ENCODE measurements at places on chromosomes 13 and 19. TPM values are rescaled to one million over a fixed set of nuclear protein-coding genes. Genes with fewer than 3 reads are reported as not detected.
A peak's percentile ranks its signal among the peaks of the same experiment; 100 is the strongest.

DNA sequence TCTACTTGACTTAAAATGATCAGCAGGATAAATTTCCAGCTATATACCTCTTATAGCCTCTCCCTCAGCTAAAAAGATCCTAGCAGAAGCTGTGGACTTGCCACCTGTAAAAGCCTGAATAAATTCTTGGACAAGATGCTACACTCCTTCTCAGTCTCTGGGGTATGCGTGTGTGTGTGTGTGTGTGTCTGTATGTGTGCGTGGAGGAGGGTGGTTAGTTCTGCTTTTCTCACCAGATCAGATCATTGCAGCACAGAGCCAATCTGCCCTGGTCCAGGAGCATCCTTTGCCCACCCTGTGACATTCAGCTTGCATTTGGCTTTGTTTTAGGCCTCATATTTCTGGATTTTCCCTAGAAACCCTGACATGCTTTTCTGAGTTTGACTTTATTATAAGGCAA is 438.3 kb downstream of the RFC3 start:
- no peak for DNase-seq

The IZUMO1 gene
- total RNA-seq: 1.6 TPM

DNA sequence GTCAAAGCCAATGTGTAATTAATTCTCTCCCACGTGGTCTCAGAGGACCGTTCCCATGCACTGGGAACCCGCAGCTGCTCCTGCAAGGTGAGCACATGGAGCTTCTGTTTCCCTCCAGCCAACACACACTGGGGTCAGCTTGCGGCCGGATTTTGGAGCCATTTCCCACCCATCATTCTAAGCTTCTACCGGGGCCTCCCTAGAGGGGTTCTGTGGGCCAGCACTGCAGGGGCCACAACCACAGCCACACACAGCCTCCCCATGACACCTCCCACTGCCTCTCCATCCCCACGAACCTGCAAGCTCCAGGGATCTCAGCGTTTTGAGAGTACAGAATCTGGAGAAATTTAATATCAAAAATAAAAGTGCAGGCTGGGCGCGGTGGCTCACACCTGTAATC is 120.7 kb upstream of the SOX1 start:
- DNase-seq: no peak

The ZFP28 gene
- total RNA-seq: 11.7 TPM

GRCh38 chr19:33449799-33450198 is 71.8 kb downstream of the PEPD start:
- DNase-seq: peak; percentile 52

DNA sequence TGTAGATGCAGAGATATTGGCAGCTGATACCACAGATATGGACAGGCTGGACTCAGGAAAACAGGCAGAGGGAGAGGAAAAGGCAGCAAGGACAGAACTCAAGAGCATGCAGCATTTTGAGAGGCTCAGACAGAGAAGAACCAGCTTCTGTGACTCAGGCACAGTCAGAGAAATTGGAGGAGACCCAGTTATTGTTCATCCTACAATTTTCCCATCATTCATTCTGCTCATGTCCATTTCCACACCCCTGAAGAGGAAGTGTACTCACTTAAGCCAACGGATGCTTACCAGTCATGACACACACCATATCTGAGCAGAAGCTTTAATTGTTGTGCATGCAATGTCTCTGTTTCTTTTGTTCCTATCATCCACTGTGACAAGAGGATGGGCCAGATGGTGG is 359.8 kb upstream of the HTR2A start:
- DNase-seq: no peak
